ENCODE measurements at places on chromosomes 2 and 18.

GRCh38 chr2:3678212-3678611 is 20.2 kb downstream of the ALLC start:
- no peak for DNase-seq

GRCh38 chr2:237269138-237269875 is 144.7 kb downstream of the COL6A3 start:
- DNase-seq = peak; percentile 44

DNA sequence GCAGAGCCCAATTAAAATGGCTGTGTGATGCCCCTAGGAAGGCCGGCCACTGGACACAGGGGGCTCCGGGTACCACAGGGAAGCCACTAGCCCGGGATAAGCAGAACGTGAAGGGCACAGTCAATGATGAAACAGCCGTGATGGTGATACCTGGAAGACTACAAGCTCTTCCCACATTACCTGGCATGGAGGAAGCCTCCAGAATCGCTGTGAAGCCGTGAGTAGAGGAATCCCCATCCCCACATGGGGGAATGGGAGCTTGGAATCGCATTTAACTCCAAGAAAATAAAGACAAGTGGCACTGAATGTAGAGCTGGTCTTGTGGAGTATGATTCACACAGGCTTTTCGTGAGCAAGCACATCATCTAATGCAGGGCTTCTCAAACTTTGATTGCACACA is 16.1 kb downstream of the GALNT14 start:
- no peak for DNase-seq

GRCh38 chr2:74721316-74721715 is 67.3 kb downstream of the SEMA4F start:
- no peak for DNase-seq

DNA sequence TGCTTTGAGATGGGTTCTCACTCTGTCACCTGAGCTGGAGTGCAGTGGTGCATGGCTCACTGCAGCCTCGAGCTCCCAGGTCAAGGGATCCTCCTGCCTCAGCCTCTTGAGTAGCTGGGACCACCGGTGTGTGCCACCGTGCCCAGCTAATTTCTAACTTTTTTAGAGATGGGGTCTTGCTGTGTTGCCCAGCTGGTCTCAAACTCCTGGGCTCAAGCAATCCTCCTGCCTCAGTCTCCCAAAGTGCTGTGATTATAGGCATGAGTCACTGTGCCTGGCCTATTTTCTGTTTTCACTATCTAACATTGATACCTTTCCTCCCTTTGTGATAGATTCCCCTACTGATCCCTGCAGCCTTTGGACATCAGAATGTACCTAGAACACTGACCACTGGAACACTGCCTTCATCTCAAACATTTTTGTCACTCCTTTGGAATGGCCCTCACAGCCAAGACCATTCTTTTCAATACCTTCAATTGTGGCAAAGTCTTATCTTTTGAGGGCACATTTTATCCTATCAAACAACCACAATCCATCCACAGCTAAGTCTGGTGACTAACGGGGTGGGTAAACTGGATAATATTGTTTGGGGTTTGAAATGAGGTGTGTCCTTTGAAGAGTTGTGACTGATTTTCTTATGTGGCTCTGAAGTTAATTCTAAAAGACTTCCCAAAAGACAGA is 43.7 kb downstream of the EPAS1 start:
- no peak for DNase-seq

- no peak for DNase-seq
Measured at GRCh38 chr2:22536133-22536532, 848.8 kb upstream of the KLHL29 start.

GRCh38 chr2:181780047-181780651 is 99.8 kb upstream of the NEUROD1 start:
- DNase-seq = peak; percentile 54

DNA sequence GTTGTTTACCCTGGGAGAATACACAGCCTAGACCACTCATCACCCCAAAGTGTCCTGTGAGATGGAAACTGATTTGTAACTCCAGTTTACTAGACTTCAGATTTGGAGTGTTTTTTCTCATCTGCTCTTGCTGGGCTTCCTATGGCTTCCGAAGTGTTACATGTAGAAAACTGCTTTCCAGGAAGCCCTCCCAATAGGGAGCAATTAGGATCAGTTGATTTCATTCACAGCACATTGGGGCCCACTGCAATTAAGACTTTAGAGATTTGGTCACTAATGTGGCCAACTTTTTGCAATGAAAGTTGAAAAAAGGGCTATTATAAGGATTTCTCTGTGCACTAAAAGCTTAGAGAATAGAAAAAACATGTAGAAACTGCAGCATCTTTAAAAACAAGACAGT is 656.6 kb upstream of the CHAC2 start:
- DNase-seq = no peak

- DNase-seq = no peak
Measured at GRCh38 chr2:18703555-18703954, 114.2 kb upstream of the NT5C1B start.

- no peak for DNase-seq
Measured at GRCh38 chr2:65790676-65790935, 358.2 kb upstream of the SPRED2 start.

- DNase-seq = no peak
Measured at GRCh38 chr2:9347411-9347881, 75.9 kb downstream of the ITGB1BP1 start.

- no peak for DNase-seq
Measured at GRCh38 chr2:239938651-239939486, 86.3 kb downstream of the NDUFA10 start.

DNA sequence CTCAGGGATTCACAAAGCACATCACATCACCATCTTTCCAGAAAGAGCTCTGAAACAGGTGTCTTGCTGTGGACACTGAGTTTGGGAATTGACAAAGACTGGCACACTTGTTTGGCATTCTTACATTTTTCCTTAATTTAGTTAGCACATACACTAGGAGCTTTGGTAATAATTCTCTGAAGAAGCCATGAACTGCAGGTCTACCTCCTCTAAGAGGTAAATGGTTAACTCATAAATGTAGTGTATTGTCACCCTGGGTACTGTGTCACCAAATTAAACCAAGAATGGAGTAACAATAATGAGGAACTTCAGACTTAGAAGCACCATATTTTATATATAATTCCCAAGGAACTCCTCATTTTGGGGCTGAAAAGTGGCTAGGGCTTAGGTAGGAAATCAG is 22.6 kb downstream of the EIF4E2 start:
- DNase-seq = no peak

- DNase-seq = peak; percentile 51
Measured at GRCh38 chr18:657311-658000, at the start of gene TYMS. TYMS (plus strand) TSS chr18:657653; CDS start chr18:657743, 90 bp downstream.

DNA sequence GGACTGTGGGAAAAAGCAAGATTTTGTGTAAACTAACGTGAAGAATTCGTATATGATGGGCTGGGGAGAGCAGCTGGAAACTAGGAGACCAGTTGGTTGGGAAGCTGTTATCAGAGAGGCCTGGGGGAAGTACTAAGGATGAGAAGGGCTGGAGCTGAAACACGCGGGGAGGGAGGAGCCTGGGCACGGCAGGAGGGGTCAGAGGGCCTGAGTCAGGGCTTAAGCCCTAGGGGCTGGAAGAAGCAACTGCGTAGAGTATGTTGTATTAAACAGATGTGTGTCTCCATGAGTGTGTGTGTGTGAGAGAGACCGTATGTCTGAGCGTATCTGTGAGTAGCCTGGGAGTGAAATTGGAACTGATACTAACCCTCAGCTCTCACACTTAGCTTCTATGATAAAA is 8.4 kb downstream of the POMC start:
- peak; percentile 18 for DNase-seq

DNA sequence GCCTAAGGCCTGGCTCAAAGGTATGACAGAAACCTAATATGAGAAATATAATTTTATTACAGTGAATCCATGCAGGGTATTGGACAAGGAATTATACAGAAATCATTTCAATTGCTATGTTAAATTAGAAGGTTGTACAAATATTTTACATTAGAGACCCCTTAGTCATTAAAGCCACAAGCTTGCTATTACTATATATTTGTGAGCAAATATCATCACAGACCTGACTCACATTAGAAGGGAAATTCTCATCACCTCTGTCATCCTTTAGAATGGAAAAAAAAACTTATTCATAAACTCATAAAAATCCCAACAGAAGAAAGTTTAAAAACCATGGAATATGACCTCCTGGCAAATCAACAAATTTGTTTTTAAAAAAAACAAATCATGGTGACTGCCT is 277.9 kb downstream of the DCC start:
- DNase-seq = peak; percentile 51

- peak; percentile 95 for DNase-seq
Measured at GRCh38 chr2:42917425-42917927, 125.1 kb upstream of the HAAO start.

DNA sequence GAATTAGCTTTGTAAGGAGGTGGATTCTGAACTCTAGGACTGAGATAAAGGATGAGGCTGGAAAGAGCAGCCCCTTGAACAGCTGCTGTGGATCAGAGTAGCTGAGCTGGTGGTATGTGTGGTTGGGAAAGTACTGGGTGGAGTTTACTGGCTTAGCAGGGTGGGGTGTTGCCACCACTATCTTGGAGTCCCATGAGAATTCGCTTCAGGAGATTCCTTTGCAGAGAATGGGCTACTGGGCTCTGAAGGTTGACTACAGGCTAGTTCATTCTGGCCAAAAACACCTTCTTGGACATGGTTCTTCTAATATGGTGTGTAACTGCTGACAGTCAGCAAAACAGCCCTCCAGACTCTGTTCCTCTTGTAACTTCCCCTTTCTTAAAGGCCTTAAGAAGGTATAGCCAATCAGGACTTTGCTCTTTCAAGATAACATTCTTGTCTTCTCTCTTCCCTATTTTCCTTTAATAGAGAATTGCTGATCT is 52.7 kb downstream of the TET3 start:
- peak; percentile 48 for DNase-seq

GRCh38 chr2:27270670-27271069 is 4.6 kb upstream of the DNAJC5G start:
- no peak for DNase-seq
